ENCODE measurements at places on chromosomes 1 and 21. TPM values are rescaled to one million over a fixed set of nuclear protein-coding genes. Genes with fewer than 3 reads are reported as not detected.

The RAB4A gene
- total RNA-seq = 42.6 TPM

- peaks cover under 1% of the 10 kb centered on the region for H3K4me1 ChIP-seq
- H3K36me3 ChIP-seq = peaks cover 3% of the 10 kb centered on the region
- no peak for DNase-seq
- H3K4me3 ChIP-seq = no peak overlapping the region
Measured at GRCh38 chr1:167517535-167518330, 596 bp downstream of the CD247 start.

The CCDC185 gene
- total RNA-seq = 0.10 TPM

The C1QTNF12 gene
- total RNA-seq = 2.7 TPM

DNA sequence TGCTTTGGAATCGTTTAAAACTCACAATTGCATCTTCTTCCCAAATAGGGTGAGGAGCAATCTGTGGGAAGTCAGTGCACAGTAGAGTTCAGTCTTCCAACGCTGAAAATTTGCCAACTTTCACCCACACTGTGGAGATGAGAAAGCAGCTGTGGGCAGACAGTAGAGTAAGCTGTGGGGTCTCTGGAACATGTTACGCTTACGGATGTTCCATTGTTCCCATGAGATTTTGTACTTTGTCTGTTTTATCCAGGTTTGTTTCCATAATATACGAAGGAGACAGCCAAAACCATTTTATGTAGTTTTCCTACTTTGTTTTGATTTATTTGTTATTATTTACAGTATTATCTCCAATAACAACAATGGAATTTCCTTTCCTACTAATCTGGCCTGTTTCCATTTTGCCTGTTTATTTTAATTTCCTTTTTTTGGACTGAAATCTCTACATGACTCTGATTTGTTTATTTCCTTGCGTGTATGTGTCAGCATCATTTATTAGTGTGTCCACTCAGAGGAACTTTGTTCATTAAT lies 65.1 kb upstream of the RGL1 start:
- no peak overlapping the region for H3K27ac ChIP-seq
- no peak for DNase-seq
- H3K4me3 ChIP-seq = no peak overlapping the region
- no peaks in the 10 kb centered on the region for H3K27me3 ChIP-seq
- H3K4me1 ChIP-seq = no peaks in the 10 kb centered on the region

All from spinal cord (tissue), 10 donors.